Upper lobe of left lung (tissue), 6 donors: ENCODE measurements at places on chromosomes 11 and 22. TPM values are rescaled to one million over a fixed set of nuclear protein-coding genes. Genes with fewer than 3 reads are reported as not detected.

The ZP1 gene
- not detected for total RNA-seq

GRCh38 chr11:59187587-59187986 is 15.7 kb downstream of the DTX4 start:
- peak; percentile 76 for DNase-seq
- no peaks in the 10 kb centered on the region for H3K27me3 ChIP-seq
- no peaks in the 10 kb centered on the region for H3K36me3 ChIP-seq
- H3K4me1 ChIP-seq: peaks cover 58% of the 10 kb centered on the region

The SPTBN2 gene
- 14.9 TPM for total RNA-seq

DNA sequence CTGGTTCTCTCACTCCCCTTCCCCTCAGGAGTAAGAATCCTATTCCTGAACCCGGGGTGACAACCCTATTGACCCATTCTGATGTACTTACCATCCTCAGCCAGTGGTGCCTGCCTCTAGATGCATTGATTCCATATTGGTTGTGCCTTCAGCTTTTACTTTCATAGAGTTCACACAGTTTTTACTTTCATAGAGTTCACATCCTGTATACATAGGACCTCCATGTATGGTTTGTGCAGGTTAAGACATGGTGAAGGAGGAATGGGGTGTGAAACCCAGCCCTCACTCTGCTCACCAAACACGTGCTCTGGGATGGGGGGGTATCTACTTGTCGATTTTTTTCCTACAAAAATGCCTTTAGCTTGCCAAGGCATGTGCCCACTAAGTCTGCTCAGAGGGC is 105.6 kb upstream of the TBCEL start:
- no peaks in the 10 kb centered on the region for H3K27me3 ChIP-seq
- H3K27ac ChIP-seq: no peak overlapping the region
- no peak overlapping the region for H3K4me3 ChIP-seq
- H3K36me3 ChIP-seq: no peaks in the 10 kb centered on the region
- no peak for DNase-seq

DNA sequence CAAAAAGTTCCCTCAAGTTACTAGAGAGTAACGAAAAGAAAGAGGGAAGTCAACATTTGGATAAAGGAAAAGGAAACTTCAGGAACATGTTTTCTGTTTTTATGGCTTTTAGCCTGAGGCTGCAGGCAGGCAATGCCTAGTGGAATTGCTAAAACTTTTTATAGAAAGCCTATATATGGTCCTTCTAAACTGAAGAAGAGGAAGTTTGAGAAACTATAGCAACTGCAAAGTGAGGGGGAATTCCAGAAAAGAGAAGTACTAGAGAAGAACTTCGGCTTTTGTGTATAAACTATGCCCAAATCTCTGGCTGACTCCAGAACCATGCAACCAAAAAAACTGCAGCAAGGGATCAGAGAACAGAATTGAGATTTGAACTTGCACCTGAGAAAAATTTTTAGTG is 74.3 kb upstream of the ARHGAP42 start:
- H3K36me3 ChIP-seq: no peaks in the 10 kb centered on the region
- H3K27ac ChIP-seq: no peak overlapping the region
- no peak for DNase-seq
- H3K4me3 ChIP-seq: no peak overlapping the region
- no peaks in the 10 kb centered on the region for H3K4me1 ChIP-seq
- no peaks in the 10 kb centered on the region for H3K27me3 ChIP-seq

GRCh38 chr11:16611401-16611921 is 127.0 kb upstream of the C11orf58 start:
- H3K27ac ChIP-seq: no peak overlapping the region
- no peaks in the 10 kb centered on the region for H3K36me3 ChIP-seq
- peaks cover 31% of the 10 kb centered on the region for H3K27me3 ChIP-seq

- H3K27me3 ChIP-seq: no peaks in the 10 kb centered on the region
- H3K27ac ChIP-seq: no peak overlapping the region
- no peak for DNase-seq
- no peaks in the 10 kb centered on the region for H3K36me3 ChIP-seq
These were observed 399.2 kb downstream of the CNTN5 start for GRCh38 chr11:99419991-99420390.

GRCh38 chr11:95595973-95596489 is 193.6 kb downstream of the FAM76B start:
- H3K4me1 ChIP-seq: no peaks in the 10 kb centered on the region
- H3K27me3 ChIP-seq: no peaks in the 10 kb centered on the region
- H3K4me3 ChIP-seq: no peak overlapping the region
- DNase-seq: no peak
- H3K36me3 ChIP-seq: no peaks in the 10 kb centered on the region

GRCh38 chr11:37286890-37287289 is 688.9 kb upstream of the RAG2 start:
- no peak overlapping the region for H3K27ac ChIP-seq
- H3K4me1 ChIP-seq: no peaks in the 10 kb centered on the region
- no peaks in the 10 kb centered on the region for H3K27me3 ChIP-seq
- no peak overlapping the region for H3K4me3 ChIP-seq

GRCh38 chr22:28768701-28769393 is 3.6 kb upstream of the CCDC117 start:
- no peaks in the 10 kb centered on the region for H3K27me3 ChIP-seq
- H3K27ac ChIP-seq: no peak overlapping the region
- H3K4me1 ChIP-seq: peaks cover 3% of the 10 kb centered on the region
- DNase-seq: no peak
- no peak overlapping the region for H3K4me3 ChIP-seq

GRCh38 chr11:87031433-87032170 is 6.1 kb upstream of the TMEM135 start:
- H3K27ac ChIP-seq: no peak overlapping the region
- no peaks in the 10 kb centered on the region for H3K4me1 ChIP-seq
- no peaks in the 10 kb centered on the region for H3K27me3 ChIP-seq
- no peak overlapping the region for H3K4me3 ChIP-seq
- no peaks in the 10 kb centered on the region for H3K36me3 ChIP-seq

DNA sequence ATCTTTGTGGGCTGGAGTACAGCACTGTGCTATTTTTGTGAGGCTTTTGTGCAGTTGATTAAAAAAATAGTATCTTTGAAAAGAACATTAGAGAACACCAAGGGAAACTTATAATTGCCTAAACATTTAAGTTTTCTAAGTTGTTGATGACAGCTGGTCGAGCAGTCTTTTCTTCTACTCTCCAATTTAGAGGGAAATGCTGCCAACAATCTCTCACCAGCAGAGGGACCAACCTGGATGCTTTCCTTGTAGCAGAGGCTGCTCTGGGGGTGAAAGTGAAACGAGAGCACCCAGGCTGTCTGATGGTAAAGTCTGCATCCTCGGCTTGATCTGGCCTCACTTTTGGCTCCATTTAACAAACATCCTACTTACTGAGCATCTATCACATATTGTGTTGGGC is 1286.5 kb upstream of the TENM4 start:
- no peak for DNase-seq
- H3K4me3 ChIP-seq: no peak overlapping the region
- H3K36me3 ChIP-seq: no peaks in the 10 kb centered on the region
- no peaks in the 10 kb centered on the region for H3K27me3 ChIP-seq
- no peaks in the 10 kb centered on the region for H3K4me1 ChIP-seq
